ENCODE measurements at places on chromosomes 12 and 14. TPM values are rescaled to one million over a fixed set of nuclear protein-coding genes. Genes with fewer than 3 reads are reported as not detected.

DNA sequence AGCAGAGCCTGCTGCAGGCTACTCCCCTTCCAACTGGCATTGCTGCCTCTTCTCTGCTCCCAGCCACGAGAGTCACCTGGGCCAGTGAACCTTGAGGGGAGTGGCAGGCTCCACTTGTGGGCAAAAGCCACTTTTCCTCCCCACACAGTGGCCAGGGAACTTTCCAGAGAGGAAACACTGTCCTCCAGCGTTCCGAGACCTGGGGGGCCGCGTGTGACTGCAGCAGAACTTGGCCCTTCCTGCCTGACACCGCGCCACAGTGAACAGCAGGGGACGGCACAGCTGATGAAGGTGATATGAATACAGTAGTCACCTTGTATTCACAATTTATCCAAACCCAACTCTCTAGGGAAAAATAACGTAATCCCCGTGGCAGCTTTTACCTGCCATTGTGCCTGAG lies 114.9 kb downstream of the PIWIL1 start:
- no peak for DNase-seq

DNA sequence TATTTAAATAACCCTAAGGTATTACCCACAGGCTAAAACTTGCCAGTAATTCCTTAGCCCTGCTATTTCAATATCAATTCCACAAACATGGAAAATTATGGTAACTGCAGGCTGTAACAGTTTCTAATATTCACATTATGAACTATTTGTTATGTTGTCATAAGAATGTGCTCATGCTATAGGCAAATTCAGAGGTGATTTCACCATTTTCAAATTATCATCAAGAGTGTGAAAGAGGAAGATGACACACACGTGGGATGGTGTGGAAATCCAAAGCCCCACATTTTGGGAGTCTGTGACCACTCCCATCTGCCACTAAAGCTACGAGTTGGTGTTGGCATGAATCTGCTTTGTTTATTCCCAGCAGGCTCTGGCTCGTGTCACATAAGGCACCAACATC lies 5.9 kb upstream of the MYO1A start:
- DNase-seq, result no peak

- no peak for DNase-seq
Measured at GRCh38 chr12:26196421-26196716, 996 bp downstream of the SSPN start.

FGF23 gene
- total RNA-seq, result not detected
